ENCODE measurements at places on chromosomes 13 and 19. TPM values are rescaled to one million over a fixed set of nuclear protein-coding genes. Genes with fewer than 3 reads are reported as not detected.

Gene CILP2
- 0.08 TPM for polyA plus RNA-seq

Gene LGALS14
- polyA plus RNA-seq, result not detected

Gene REXO1
- 16.4 TPM for polyA plus RNA-seq

Gene DKKL1
- polyA plus RNA-seq, result not detected

Gene FLT1
- polyA plus RNA-seq, result 28.0 TPM

Gene KXD1
- 36.9 TPM for polyA plus RNA-seq

Gene ACP7
- polyA plus RNA-seq, result not detected

Gene STARD13
- polyA plus RNA-seq, result 9.3 TPM

Gene YJU2
- 26.7 TPM for polyA plus RNA-seq

DNA sequence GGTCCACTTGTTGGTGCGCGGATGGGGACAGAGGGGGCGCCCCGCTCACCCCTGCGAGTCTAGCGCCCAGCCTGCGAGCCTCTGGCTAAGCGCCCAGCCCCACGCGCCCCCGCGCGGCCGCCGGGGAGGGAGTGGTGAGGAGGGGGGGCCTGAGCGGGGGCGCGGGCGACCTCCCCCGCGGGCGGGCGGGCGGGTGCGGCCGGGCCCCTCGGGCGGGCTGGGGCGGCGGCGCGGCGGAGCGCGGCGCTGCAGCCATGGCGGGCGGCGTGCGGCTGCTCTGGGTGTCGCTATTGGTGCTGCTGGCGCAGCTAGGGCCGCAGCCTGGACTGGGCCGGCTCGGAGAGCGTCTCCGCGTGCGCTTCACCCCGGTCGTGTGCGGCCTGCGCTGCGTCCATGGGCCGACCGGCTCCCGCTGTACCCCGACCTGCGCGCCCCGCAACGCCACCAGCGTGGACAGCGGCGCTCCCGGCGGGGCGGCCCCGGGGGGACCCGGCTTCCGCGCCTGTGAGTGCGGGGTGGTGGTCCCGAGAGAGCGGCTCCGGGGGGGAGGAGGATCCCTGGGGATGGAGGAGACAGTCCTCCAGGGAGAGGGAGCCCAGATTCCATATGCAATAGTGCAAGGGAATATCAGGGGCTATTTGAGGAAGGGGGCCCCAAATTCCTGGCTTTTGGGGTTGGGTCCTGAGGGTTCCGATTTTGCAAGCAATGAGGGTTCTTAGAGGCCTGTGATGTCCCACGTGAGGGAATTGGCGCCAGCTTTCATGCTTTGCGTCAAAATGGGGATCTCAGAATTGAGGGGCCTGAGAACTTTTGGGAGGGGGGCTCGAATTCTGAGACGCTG, at the start of gene LTBP4:
Gene LTBP4 (plus strand): TSS at position 236 of the 841 bp plus-strand sequence. CDS start 19 bp downstream, at position 255.
- peaks cover 50% of the 10 kb centered on the region for H3K4me1 ChIP-seq
- H3K27ac ChIP-seq, result peak within 1 kb of the TSS; percentile 88
- H3K36me3 ChIP-seq, result no peaks in the 10 kb centered on the region
- H3K4me3 ChIP-seq, result peak within 1 kb of the TSS; percentile 62
- DNase-seq, result peak; percentile 81
- peaks cover 9% of the 10 kb centered on the region for H3K27me3 ChIP-seq

DNA sequence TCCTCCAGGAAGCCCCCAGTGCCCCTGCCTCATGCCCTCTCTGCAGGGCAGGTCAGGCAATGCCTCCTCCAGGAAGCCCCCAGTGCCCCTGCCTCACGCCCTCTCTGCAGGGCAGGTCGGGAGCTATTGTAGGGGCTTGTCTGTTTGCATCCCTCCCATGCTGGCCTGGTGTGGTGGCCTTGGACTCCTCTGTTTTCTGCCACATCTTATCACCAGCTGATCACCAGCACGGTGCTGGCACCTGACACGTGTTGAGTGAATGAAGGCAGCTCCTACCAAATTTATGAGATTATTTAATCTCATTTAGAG, 51.5 kb upstream of the C13orf46 start:
- peaks cover 17% of the 10 kb centered on the region for H3K4me1 ChIP-seq
- peaks cover 8% of the 10 kb centered on the region for H3K36me3 ChIP-seq

DNA sequence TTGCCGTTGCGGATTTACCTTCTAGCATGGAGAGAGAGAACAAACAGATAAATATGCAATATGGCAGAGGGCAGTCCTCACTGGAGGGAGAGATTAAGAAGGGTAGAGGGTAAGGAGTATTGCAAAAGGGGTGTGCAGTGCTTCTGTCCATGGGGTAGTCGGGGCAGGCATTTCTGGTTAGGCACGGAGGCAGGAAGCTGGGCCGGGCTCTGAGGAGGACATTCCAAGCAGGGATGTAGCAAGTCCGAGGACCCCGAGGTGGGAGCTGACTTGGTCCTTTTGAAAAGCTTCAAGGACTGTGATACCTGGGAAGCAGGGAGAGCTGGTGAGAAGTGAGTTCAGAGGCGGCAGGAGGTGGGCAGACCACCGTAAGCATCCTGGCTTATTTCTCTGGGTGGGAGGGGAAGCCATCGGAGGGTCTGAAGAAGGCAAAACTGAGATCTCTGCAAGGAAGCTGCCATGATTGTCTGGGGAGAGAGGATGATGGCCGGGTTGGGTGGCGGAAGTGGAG, 214.9 kb downstream of the FGF9 start:
- H3K4me3 ChIP-seq, result no peak overlapping the region
- no peak for DNase-seq
- H3K36me3 ChIP-seq, result no peaks in the 10 kb centered on the region
- H3K4me1 ChIP-seq, result no peaks in the 10 kb centered on the region

- H3K27ac ChIP-seq, result peak overlapping the region; percentile 90
- no peak for DNase-seq
- H3K4me3 ChIP-seq, result no peak overlapping the region
- no peaks in the 10 kb centered on the region for H3K27me3 ChIP-seq
- H3K4me1 ChIP-seq, result peaks cover 83% of the 10 kb centered on the region
Measured at GRCh38 chr19:52198678-52199077, 8.8 kb downstream of the PPP2R1A start.

DNA sequence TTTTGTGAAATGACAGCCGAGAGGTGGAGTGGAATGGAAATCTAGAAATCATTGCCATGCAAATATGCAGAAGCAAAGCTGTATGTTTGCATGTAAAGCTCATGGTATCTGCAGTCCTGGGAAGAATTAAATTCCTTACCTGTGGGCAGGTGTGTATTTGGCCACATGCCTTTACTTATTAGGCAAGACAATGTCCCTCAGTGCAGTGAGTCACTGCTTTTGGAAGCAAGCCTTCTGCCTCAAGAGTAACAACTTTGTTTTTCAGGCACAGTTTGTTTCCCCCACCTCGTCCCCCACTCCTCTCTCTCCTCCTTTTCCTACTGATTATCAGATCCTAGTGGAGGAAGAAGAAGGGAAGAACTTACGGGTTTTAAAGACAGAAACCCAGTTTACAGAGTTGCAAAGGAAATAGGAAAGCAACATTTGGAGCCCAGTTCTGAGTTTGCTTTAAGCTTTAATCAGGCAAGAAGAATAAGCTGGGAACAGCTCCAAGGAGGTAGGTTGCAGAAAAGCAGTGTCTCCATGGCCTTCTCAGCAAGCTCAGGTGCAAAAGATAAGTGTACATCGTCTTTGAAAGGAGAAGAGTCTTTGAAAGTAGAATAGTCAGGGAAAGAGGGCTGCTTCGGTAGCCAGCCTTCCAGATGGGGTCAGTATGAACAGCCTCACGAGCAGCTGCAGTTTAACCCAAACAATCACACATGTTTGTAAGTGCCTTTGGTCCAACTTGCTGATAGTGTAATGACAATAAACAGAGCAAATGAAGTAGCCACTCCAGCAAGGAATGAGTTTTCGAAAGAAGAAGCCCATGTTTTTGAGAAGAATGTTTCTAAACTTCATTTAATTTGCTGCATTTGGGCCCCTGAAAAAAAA, 190.1 kb downstream of the KLF5 start:
- no peaks in the 10 kb centered on the region for H3K4me1 ChIP-seq
- no peaks in the 10 kb centered on the region for H3K27me3 ChIP-seq
- no peaks in the 10 kb centered on the region for H3K36me3 ChIP-seq
- H3K27ac ChIP-seq, result no peak overlapping the region
- no peak overlapping the region for H3K4me3 ChIP-seq
- no peak for DNase-seq

- peaks cover 34% of the 10 kb centered on the region for H3K36me3 ChIP-seq
- no peak overlapping the region for H3K27ac ChIP-seq
- H3K4me1 ChIP-seq, result peaks cover 5% of the 10 kb centered on the region
- no peaks in the 10 kb centered on the region for H3K27me3 ChIP-seq
- no peak for DNase-seq
- H3K4me3 ChIP-seq, result no peak overlapping the region
Measured at GRCh38 chr19:40742477-40742876, 7.8 kb downstream of the ACTMAP start.

GRCh38 chr13:54611390-54611789, 1582.8 kb downstream of the OLFM4 start:
- H3K27me3 ChIP-seq, result no peaks in the 10 kb centered on the region
- H3K4me3 ChIP-seq, result no peak overlapping the region
- no peak overlapping the region for H3K27ac ChIP-seq
- no peaks in the 10 kb centered on the region for H3K36me3 ChIP-seq
- no peak for DNase-seq

DNA sequence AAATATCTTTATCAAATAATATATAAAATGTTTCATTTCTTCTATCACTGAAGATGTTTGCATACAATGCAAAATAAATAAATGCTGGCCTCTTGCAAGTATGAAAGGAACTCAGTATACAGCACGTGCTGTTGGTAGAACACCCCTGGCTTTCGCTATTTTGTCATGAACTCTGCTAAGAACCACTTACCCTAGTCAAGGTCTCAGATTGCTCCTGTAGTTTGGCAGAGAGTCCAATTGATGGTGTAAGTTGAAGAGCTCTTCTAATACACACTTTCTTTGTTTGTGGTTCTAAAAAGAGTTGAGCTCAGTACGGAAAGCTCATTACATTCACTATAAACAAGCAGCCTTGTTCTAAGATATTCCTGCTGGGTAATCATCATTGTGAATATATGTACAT, 1258.9 kb downstream of the EFNB2 start:
- no peak overlapping the region for H3K27ac ChIP-seq
- H3K4me1 ChIP-seq, result no peaks in the 10 kb centered on the region
- DNase-seq, result no peak
- no peaks in the 10 kb centered on the region for H3K27me3 ChIP-seq
- no peak overlapping the region for H3K4me3 ChIP-seq

DNA sequence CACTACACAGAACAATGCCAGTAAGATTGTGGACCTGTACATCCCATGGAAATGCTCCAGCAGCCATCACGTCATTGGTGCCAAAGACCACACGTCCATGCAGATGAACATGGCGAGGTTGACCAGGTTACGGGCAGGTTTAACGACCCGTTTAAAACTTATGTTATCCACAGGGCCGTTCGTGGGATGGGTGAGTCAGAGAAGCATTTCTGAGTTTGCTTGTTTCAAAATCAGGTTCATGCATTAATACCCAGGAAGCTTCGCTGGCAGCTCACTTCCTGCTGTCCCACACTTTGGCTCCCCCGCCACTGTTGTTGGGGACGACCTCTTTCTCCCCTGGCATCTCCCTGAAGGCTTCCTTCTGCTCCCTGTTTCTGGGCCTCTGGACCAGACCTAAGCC, 194.1 kb downstream of the USP12 start:
- no peaks in the 10 kb centered on the region for H3K27me3 ChIP-seq
- peaks cover 2% of the 10 kb centered on the region for H3K4me1 ChIP-seq

DNA sequence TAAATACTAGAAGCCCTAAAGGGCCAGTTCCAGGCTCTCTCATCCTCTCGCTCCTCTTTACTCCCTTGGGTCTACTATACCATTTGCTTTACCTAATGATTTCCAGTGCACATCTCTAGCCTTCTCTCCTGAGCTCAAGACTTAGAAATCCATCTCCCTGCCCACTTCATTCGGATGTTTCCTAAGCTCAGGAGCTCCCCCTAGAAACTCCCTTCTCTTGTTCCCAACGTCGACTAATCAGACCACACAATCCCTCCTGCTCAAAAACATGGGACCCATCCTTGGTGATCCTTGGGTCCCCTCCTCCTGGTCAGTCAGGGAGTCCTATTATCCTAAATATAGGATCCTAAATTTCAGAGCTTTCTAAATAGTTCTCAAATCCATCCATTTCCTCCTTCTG, 21.1 kb upstream of the STK24 start:
- no peak for DNase-seq
- no peaks in the 10 kb centered on the region for H3K27me3 ChIP-seq
- no peak overlapping the region for H3K27ac ChIP-seq
- no peaks in the 10 kb centered on the region for H3K36me3 ChIP-seq
- H3K4me3 ChIP-seq, result no peak overlapping the region

GRCh38 chr13:76723551-76724232, 162.5 kb downstream of the KCTD12 start:
- no peaks in the 10 kb centered on the region for H3K4me1 ChIP-seq
- H3K4me3 ChIP-seq, result no peak overlapping the region
- H3K27me3 ChIP-seq, result no peaks in the 10 kb centered on the region
- H3K36me3 ChIP-seq, result no peaks in the 10 kb centered on the region
- H3K27ac ChIP-seq, result peak overlapping the region; percentile 14
- DNase-seq, result peak; percentile 33

DNA sequence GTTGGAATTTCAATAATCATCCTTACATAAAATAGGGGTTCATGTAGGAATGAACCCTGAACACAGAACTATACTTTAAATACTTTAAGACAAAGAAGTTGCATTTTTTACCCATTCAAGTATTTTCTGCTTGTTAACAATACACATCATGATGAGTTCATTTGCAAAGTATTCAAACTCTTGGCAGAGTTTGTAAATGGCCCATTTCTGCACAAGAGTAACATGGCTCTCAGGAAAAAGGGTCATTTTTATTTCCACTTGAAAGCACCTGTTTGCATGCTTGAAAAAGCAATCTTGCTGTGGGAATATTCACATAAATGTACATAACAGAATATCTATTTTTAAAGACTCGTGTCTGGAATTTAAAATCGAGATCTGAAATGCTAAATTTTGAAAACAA, 18.1 kb downstream of the ESD start:
- no peak overlapping the region for H3K27ac ChIP-seq
- peaks cover 100% of the 10 kb centered on the region for H3K36me3 ChIP-seq
- no peak for DNase-seq
- no peaks in the 10 kb centered on the region for H3K4me1 ChIP-seq
- no peak overlapping the region for H3K4me3 ChIP-seq

- peak overlapping the region; percentile 97 for H3K4me3 ChIP-seq
- no peaks in the 10 kb centered on the region for H3K27me3 ChIP-seq
- H3K4me1 ChIP-seq, result peaks cover 48% of the 10 kb centered on the region
- DNase-seq, result peak; percentile 95
- peak overlapping the region; percentile 100 for H3K27ac ChIP-seq
- H3K36me3 ChIP-seq, result peaks cover 12% of the 10 kb centered on the region
Measured at GRCh38 chr19:51688671-51689571, 4.2 kb upstream of the SPACA6 start.

GRCh38 chr19:13623716-13624710, 117.7 kb upstream of the CACNA1A start:
- H3K27ac ChIP-seq, result no peak overlapping the region
- no peak for DNase-seq
- peaks cover 32% of the 10 kb centered on the region for H3K27me3 ChIP-seq
- no peak overlapping the region for H3K4me3 ChIP-seq

DNA sequence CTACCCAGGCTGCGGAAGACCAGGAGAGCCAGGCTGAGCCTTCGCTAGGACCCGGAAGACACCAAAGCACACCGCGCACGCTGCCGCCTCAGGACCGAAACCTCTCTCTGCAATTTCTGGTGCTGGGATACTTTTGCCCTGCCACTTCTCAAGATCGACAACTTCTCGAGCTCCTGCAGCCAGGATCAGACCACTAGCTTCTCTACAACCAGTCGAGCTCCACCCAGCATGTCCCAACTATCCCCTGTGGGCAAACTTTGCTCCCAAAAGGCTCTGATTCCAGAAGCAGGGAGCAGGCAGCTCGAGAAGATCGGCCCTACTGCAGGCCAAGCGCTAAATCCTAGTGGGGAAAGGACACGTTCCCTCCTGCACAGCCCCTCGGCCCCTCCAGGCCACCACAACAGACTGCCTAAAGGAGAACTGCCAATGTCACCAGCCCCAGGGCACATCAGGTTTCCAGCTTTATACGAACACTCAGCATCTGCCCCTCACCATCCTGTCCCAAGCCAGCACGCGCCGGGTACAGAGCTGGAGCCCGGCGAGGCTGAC, 979 bp downstream of the AKAP8 start:
- H3K4me1 ChIP-seq, result peaks cover 49% of the 10 kb centered on the region
- DNase-seq, result no peak
- H3K27me3 ChIP-seq, result no peaks in the 10 kb centered on the region
- H3K4me3 ChIP-seq, result peak overlapping the region; percentile 85
